ENCODE measurements at places on chromosomes 12 and 14.

DNA sequence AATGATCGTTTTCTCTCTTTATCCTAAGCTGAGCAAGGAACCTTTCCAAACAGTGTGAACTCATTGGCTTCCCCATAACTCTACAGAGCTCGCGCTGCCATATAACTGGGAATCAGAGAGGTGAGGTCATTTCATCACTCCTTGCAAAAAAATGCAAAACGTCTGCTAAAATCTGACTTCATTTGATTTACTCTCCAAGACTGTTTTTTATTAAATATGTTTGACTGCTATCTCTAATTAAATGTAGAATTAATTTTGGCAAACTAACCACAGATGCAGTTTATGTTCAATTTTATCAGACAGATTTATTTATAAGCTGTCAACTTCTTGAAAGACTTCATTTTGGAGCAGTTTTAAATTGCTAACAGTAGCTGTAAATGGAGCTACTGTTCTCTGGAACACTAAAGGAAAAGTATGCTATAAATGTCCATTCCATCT is 131.6 kb upstream of the SOX5 start:
- DNase-seq = no peak

GRCh38 chr12:33438025-33438772 is 1.4 kb downstream of the SYT10 start:
- no peak for DNase-seq

DNA sequence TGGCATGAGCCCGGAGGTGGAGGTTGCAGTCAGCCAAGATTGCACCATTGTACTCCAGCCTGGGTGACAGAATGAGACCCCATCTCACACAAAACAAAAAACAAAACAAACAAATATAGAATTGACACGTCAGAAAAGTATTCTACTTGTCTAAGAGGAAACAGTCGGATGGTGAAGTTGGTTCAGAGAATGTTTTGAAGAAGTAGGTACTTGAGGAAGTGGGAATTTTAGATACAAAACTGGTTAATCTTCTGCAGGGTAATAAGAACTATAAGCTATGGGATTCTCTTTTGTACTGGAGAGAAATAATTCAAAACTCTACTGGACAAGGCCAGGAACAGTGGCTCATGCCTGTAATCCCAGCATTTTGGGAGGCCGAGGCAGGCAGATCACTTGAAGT is 14.6 kb upstream of the TCTN1 start:
- DNase-seq = no peak

DNA sequence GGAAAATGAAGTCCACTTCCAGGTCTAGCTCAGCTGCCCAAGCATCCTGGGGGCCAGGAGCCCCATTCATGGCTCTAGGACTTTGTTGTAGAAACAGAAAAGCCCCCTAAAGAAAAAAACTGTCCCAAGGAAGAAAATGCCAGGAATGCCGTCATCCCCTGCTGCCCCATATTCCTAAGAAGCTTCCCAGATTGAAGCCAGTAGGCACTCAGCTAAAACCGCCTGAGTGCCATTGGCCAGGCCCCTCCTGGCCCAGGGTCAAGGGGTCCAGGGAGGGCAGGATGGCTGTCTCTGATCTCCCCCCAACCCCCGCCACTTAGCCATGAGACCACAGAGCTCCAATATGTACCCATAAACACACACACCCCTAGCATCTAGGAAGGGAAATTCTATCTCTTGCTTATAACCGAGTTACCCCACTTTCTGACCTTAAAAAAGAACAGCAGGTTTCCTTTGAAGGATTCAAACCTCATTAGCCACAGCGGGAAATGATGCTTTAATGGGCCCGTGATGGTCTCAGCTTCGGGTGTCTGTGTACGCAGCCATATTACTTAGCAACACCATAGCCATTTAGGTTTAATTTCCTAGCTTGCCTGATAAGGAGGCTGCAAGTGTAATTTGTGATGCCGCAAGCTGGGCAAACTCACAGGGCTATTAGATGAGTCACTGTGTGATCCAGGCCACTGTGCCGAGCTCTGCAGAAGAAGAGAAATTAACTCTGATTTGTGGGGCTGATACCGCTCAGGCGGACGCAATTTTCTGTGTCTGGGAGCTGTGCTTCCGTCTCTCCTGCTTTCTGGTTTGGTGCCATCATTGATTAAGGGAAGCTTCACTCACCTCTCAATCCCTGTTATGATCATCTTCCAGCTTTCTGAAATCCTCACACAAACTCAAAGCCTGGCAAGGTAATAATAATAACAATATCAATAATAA is 84.2 kb downstream of the GCH1 start:
- DNase-seq = no peak

- DNase-seq = no peak
Measured at GRCh38 chr12:89417246-89417977, 65.1 kb upstream of the DUSP6 start.

GRCh38 chr12:99140017-99140720 is 495.1 kb downstream of the APAF1 start:
- DNase-seq = no peak

GRCh38 chr14:100271247-100271939 is 32.4 kb downstream of the YY1 start:
- no peak for DNase-seq

DNA sequence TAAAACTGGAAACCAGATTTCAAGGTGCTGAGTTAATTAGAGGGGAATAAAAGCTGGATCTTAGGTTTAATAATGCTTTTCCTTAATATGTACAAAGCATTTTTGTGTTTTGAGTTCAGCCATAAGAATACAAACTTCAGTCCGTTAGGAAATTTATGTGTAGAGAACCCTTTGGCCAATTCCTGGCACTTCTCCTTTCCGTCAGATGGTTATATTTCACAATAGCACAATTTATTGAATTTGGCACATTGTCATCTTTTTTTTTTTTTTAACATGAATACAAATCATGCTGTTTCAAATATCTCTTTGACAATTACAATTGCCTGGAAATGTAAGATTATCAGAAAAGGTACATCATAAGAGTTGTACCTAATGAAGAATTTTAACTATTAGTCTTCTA is 56.2 kb upstream of the DDHD1 start:
- no peak for DNase-seq

DNA sequence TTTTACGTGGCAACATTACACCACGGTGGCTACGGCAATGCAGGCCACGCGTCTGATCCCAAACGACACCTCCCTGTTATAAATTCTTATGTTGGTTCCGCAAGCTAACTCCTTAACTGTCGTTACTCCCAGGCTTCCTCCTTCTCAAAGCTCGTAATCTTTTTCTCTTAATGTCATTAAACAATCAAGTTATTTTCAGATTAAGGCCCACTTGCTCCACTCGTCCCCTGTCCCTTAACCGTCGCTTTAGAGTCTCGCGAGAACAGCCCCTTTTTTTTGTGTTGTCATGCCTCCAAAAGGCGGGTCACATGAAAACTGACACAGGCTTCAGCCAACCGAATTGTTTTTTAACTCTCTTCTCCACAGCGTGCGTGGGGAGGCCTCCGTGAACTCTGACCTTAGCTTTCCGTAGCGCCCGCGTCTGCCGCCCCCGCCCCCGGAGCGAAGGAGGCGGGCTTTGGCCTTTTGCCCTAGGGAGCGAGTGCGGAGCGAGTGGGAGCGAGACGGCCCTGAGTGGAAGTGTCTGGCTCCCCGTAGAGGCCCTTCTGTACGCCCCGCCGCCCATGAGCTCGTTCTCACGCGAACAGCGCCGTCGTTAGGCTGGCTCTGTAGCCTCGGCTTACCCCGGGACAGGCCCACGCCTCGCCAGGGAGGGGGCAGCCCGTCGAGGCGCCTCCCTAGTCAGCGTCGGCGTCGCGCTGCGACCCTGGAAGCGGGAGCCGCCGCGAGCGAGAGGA is at the start of gene CAND1:
Gene CAND1 (plus strand): TSS at position 463 of the 737 bp plus-strand sequence. CDS start 360 bp downstream, outside the sequence.
- DNase-seq = peak; percentile 98

- DNase-seq = no peak
Measured at GRCh38 chr12:131946757-131947156, 3.0 kb upstream of the EP400 start.

DNA sequence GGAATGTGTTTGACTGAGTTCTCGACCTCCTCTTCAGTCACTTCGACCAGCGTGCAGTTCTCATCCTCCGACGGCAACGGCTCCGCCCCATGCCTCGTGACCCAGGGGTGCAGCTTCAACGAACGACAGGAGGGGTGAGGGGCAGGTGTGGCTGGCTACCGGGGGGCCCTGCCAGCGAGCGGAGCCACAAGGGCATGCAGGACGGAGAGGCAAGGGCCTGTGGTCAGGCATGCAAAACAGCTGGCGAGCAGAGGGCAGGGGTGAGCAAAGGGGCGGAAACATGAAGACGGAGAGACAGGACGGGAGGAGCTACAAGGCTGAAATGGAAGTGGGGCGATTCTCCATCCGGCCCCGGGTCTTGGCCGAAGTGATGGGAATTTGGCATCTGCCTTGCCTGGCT is 38.7 kb downstream of the P2RX4 start:
- DNase-seq = no peak

GRCh38 chr12:117968151-117968789 is 520 bp downstream of the KSR2 start:
- no peak for DNase-seq

DNA sequence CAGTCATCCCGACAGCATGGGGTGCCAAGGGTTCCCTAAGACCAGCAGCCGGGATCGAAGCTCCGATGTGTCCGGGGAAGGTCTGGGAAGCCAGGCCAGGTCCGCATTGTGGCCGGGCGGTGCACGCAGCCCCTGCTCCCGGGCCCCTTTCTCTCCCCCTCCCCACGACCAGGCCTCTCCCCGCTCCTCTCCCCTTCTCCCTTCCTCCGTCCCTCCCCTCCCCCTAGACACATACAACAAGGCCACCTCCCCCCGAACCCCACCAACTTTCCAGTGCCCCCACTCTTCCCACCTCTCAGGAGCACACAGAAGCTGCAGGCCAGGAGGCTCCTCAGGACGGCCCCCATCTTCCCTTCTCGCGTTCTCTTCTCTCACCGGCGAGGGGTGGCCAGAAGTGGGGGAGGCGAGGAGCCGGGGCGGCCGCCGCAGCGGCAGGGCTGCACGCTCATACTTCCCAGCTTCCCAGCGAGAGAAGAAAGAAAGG is 413 bp downstream of the LRP6 start:
- no peak for DNase-seq

DNA sequence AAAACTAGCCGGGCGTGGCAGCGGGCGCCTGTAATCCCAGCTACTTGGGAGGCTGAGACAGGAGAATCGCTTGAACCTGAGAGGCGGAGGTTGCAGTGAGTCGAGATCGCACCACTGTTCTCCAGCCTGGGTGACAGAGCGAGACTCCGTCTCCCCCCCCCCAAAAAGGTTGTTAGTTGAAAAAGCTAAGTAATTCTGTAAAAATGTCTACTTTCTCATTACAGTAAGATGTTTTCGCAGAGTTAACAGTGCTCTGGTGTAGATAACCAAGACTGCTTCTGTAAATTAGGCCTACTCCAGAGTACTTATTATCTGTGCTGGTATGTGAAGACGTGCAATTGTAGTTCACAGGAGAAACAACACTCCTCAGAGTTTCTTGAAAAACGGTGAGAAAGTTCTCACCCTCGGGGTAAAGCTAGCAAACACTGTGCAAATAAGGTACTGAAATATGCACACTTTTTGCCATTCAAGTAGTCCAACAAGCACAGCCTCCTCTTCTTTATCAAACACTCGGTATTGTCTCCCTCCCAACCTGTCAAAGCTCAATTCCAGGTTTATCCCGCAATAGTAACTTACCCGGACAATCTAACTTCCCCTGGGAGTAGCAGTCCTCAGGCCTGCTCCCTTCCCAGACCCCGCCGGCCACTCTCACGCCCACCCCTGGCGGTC is 974 bp downstream of the BTBD7 start:
- DNase-seq = no peak

DNA sequence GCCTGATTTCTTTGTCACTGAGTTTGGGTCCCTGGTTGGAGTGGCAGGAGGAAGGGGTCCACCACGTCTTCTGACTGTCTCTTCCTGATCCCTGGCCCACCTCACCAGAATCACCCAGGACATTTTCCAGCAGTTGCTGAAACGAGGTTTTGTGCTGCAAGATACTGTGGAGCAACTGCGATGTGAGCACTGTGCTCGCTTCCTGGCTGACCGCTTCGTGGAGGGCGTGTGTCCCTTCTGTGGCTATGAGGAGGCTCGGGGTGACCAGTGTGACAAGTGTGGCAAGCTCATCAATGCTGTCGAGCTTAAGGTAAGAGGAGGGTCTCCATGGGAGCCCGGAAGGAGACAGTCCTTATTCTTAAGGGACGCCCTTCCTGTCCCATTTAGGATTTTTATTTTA is 12.3 kb downstream of the MARS1 start:
- no peak for DNase-seq

DNA sequence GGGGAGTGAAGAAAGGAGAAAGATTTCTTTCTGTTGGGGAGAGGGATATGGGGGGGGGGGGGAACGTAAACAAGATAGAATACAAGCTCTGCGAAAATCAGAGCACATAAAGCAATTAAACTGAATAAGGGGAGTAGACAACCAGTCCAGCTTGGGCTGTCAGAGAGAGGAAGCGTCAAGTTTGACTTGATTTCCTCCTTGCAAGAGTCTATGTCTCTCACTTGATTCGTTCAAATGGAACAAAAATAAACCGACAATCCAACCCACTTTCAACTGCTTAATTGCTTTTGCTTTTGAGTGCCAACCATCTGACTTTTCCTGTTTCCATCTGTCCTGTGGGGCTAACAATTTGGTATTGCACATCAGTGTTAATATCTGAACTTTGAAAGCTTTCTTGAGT is 942 bp downstream of the SYT1 start:
- DNase-seq = no peak

DNA sequence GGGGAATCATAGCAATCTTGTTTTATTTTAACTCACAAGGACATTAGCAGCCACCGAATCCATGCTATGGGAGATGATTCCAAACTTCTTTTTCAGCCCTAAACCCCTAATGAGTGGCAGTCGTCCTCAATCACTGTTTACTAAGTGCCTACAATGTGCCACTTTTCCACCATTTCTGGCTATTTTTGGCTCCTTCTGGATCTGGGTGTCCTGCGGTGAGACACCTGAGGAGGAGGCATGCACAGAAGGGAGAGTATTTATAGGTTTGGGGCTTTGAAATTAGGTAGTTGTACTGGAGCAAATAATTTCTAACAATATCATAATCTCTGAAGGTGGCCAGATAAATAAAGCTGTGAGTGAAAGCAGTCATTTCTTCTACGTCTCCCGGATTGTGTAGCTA is 1125.6 kb downstream of the BCL11B start:
- DNase-seq = no peak

DNA sequence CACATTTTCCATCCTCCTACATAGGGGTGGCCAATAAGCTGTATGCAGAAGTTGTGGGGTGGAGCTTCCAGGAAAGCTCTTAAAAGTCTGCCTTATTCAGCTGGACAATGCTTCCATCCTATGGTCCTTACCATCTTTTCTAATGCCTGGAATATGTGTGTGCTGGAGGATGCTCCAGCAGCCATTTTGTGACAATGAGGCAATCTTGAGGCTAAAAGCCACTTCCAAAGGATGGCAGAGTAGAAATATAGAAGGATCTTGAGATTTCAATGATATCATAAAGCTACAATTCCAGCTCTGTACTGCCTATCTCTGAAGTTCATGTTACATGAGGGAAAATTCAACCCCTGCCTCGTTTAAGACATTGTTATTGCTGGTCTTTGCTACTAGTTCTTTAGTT is 95.7 kb downstream of the APAF1 start:
- no peak for DNase-seq

Measured in natural killer cell treated with Interleukin-12 subunit alpha and Interleukin-12 subunit beta and Interleukin-15 and Interleukin-18, amount 100 ng/mL, for 72 hours (primary cell).